ENCODE measurements at places on chromosomes 4 and X.
A peak's percentile ranks its signal among the peaks of the same experiment; 100 is the strongest.

DNA sequence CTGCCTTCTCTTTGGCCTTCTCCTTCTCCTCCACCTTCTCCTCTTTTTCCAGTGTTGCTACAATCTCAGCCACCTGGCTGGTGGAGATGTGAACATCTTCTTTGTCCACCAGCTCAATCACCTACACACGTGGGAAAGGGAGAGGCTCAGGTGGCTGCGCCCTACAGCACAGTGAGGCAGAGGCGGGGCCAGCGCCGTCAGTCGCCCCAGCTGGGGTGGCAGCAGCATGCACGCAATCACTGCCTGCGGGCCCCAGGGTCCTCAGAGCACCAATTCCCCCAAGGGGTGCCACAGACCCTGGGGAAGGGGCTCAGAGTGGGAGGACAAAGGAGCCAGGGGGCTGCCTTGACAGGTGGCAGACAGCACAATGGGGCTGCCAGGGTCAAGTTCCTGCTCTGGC, 21.4 kb downstream of the FGFR3 start:
- DNase-seq: no peak

GRCh38 chr4:7194251-7195140, 2.2 kb downstream of the SORCS2 start:
- DNase-seq: no peak

- DNase-seq: no peak
Observed at GRCh38 chr4:57148831-57149505, 38.8 kb upstream of the IGFBP7 start.

DNA sequence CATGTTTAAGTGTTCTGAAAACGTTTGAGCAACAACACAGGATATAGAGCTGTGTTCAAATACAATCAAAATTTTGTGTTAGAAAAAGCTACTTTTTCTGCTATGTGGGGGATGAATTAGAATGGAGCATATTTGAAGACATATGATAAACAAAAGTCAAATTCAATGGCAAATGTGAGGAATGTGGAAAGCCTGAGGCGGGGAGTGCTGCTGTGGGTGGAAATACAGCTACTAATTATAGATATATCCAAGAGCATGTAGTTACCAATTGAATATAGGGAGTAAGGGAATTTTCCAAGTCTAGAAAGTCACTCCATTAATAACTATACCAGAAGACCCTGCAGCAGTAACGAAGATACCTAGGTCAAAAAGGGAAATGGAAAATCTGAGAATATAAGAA, 2370.4 kb upstream of the TENM3 start:
- no peak for DNase-seq

- no peak for DNase-seq
Observed at GRCh38 chrX:17824980-17825379, 36.1 kb downstream of the RAI2 start.

DNA sequence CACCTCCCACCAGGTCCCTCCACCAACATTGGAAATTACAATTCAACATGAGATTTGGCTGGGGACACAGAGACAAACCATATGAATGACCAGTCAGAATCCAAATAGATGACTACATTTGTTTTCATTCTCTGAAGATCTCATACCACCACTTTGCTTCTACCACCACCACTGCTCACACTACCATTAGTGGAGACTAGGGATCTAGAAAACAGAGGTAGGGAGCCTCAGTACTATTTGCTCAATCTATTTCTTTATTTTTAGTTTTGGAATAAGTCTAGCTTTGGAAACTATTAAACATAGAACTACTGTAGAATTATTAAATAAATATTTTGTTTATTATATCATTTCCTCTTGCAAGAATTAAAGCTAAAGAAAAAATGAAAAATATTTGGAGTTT, 727.9 kb downstream of the CCSER1 start:
- DNase-seq: no peak

DNA sequence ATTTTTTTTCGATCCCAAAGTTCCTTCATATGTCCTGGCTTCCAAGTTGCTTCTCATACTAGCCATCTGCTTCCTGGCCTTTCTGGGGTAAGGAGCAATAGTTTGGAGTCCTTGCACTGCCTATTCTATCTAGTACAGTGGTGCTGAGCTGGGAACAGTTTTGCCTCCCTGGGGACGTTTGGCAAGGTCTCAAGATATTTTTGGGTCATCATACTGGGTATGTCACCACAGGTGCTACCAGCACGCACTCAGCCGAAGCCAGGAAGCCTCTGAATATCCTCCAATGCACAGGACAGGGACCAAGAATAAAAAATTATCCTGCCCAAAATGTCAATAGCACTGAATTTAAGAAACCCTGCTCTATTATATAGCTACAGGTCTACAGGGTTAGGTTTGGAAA, 35.4 kb upstream of the TMSB15B start:
- no peak for DNase-seq

DNA sequence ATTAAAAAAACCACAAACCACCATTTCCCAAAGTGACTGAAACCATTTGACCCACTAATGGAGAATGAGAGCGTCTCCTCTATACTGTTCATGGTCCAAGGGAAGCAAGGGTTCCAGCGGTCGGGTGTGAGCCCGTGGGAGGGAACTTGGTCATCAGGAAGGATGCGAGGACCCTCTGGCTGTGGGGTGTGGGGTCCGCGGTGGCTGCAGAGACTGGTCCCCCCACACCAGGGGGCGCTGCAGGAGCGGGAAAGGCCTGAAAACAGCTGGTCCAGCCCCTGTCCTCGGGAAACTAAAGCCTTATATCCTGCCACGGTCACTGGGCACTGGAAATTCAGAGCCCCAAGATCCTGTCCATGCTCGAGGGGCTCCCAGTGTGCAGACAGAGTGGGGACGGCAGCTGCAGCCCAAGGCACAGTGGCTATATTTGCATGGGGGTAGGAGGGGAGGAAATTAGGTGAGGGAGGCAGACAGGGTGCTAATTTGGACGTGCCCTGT, 4.3 kb downstream of the BLOC1S4 start:
- DNase-seq: peak; percentile 85

DNA sequence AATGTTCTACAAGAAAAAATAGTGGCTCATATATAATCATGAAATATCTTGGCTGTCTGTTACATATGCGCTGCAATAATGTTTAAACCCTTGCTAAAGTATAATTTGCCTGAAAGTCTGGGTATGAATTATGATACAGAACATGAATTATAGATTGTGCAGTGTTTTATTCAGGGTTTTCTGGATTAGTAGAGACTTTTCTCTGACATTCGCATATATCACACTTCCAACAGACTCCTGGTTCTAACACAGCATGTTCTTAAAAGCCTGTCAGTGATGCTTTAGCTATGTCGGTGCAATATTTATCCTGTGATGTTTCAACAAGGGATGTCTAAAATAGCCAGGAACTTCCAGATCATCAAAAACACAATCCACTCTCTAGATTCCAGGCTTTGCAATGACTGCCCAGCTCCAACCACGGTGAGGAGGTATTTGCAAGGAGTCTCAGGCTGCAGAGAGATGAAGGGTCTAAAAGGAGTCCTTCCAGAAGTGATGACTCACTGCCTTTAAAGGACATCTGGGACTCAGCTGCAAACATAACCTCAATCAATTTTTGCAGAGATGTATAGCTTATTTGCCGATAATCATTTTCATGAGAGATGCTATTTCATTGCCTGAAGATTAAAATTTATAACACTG, 69.4 kb downstream of the RWDD4 start:
- no peak for DNase-seq

GRCh38 chr4:118760092-118760491, 74.9 kb downstream of the METTL14 start:
- no peak for DNase-seq

- no peak for DNase-seq
Observed at GRCh38 chrX:69031971-69032391, 133.3 kb downstream of the PJA1 start.

DNA sequence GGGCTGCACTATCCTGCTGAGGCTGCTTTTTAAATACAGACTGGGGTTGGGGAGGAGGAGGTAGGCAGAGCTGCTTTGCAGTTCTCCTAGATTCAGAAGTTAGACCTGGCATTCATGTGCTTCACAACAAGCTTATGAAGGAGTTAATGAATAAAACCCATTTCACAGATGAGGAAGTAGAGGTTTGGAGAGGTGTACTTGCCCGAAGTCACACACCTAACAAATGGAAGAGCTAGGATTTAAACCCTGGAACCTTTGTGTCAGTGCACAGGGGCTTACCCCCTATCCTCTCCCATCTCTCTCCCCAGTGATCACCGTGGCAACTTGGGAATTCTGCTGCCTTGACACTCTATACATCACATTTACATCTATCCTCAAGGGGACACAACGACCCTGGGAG, 3.6 kb upstream of the MTM1 start:
- no peak for DNase-seq

- DNase-seq: no peak
Observed at GRCh38 chrX:154751203-154751668, 359 bp upstream of the GAB3 start.

DNA sequence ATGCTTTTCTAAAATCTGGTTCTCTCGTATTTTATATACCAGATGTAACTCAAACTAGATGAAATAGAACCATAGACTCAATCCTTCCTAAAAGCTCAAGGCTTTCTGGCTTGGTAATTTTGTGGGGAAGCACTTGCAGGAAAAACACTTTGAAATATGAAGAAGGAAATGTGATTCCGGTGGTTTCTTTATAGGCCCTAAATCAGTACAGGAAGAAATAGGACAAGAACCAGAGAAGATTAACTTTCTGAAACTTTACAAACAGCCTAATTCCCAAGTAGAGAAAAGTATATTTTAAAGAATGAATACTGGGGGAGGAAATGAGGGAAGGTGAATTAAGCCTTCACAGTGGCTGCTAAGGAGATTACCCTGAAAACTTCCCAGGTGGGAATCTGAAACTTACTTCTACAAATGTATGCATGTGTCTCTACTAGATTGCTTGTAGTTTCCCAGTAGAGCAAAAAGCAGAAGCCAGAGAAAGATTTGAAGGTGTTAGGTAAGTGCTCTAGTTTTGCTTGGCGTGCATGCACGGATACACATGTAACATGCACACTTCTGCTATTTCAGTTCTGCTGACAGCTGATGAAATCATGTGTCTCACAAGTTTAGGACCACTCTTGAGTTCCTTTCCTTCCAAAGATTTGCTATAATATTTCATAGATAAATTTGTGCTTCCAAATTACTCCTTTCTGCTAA, 92.1 kb downstream of the AFF1 start:
- peak; percentile 29 for DNase-seq

GRCh38 chr4:3412257-3413020, 29.3 kb upstream of the HGFAC start:
- no peak for DNase-seq

DNA sequence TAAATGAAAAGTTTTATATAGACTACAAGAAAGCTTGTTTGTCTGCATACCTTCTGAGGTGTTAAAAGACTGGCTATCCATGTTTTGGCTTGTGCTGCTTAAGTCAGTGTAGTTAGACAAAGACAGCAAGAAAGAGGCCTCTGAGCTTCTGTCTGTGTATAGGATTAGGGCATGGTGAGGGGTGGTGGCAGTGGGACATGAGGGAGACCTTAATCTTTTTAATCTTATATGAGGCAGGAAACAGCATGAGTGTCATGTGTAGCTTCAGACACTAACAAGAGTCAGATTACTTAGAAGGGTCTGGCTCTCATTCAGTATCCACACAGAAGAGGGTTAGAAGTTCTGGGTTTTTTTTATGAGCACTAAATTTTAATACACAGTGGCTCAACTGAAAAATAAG, 213.3 kb downstream of the GABRG1 start:
- no peak for DNase-seq

DNA sequence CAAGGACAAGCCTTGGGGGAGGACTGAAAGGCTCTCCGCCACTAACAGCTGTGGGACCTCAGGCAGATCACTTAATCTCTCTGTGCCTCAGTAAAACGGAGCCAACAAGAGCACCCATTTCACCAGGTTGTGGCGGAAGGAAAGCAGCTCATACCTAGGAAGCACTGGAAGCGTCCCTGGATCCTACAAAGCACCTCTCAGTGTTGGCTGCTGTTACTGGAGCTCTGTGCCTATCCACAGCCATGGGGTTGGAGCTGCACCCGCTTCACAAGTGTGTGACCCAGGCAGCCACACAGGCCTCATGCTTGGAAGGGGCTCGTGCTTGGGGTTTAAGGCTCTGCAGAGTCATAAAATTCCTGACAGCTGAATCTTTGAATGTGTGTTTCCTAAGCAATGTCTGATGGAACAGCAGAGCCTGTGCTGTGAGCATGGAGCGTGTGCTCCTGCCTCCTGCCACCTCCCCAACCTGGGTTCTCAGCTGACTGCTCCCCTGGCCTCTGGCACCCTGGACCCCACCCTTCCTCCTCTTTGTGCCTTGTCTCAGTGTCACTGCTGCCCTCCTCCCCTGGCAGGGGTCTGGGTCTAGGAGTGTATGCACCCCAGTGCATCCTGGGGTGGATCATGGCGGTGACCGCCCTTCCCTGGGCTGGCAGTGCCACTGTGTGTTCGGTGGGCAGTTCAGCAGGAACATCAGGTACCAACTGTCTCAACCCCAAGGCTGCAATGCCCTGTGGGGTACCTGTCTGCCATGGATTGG, 14.4 kb upstream of the MAN2B2 start:
- DNase-seq: no peak

- no peak for DNase-seq
Observed at GRCh38 chr4:78707268-78707667, 68.9 kb upstream of the BMP2K start.

- no peak for DNase-seq
Observed at GRCh38 chrX:72569786-72570185, 2.9 kb downstream of the HDAC8 start.

DNA sequence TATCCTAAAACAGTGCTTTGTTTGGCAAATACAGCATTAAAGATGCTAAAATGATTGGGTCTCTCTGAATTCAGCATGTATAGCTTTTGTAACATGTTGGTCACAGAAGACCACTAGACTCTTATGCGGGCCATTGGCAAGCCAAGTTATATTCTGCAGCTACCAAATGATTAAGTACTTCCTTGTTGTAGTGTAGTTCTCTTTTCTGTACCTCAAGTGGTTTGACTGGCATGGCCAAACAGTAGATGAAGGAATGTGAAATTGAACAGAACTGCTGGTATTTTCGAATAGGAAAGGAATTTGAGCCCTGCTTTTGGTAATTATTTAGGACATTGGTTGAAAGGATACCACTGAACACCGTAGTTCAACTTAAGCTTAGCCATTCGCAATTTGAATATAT, 193.9 kb upstream of the GPC4 start:
- no peak for DNase-seq

- no peak for DNase-seq
Observed at GRCh38 chr4:77581724-77582123, 23.9 kb upstream of the CXCL13 start.

DNA sequence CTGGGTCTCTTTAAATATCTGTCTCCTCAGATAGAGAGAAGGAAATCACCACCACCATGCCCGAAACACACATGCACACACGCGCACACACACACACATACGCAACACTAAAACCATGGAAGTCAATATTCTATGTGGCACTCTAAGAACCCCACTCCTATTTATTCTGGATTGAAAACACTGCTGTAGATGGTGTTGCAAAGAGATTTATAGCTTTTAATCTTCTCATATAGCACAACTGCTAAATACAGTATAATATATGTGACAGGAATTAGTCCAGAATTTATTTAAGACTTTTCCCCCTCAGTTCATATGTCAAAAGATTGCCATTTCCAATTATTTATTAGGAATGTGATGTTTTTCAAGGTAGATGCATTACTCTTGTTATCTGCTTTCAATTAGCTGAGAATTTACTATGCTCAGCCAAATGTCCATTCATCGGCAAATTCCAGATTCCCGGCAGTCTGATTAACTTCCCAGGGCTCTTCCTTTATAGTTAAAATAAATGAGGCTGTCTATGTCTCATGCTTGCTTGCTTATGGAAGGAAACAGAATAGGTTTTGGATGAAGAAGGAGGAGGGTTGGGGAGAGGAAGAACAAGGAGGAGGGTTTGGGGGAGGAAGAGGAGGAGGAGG, 115.4 kb upstream of the NDP start:
- no peak for DNase-seq

GRCh38 chrX:85375333-85375738, 4.1 kb downstream of the POF1B start:
- no peak for DNase-seq

GRCh38 chr4:118787844-118788380, 48.0 kb downstream of the SEC24D start:
- no peak for DNase-seq
